T-helper 17 cell (primary cell): ENCODE measurements at places on chromosomes 3 and 15. TPM values are rescaled to one million over a fixed set of nuclear protein-coding genes. Genes with fewer than 3 reads are reported as not detected.

- H3K4me3 ChIP-seq = peak within 1 kb of the TSS; percentile 36
- peaks cover 6% of the 10 kb centered on the region for H3K4me1 ChIP-seq
- no peak within 1 kb of the TSS for H3K27ac ChIP-seq
Measured at GRCh38 chr15:89912674-89913396, at the start of gene ARPIN. ARPIN (minus strand) TSS chr15:89912952; CDS start chr15:89912835, 117 bp downstream.

DNA sequence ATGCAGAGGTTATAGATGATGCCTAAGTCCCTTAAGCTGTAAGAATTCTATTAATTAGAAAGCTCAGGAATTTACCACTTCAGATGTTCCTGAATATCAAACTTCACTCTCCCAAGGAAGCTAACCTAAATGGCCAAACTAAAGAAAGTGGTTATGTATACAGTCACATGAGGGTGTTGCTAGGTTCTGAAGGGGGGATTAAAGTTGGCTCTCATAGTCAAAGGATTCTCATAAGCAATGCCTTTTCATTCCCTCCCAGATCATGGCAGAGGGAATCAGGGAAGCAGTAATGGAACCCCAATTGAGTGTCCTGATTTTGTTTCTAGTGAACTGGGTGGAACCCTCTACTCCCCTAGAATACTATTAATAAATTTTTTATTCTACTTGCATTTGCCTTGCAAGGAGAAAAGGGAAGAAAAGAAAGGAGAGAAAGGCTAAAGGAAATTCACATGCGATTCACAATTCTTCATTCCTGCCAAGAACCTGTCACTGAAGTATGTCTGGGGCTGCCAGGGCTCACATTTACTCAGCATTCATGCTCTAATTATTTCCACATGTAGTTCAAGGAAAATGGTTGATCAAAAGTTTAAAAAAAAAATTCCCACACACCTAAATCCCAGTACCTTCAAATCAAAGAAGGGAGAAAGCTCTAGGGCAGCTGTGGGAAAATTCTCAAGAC, 25.1 kb downstream of the FSTL1 start:
- peaks cover 45% of the 10 kb centered on the region for H3K27me3 ChIP-seq
- peaks cover 6% of the 10 kb centered on the region for H3K4me1 ChIP-seq
- DNase-seq = no peak
- no peaks in the 10 kb centered on the region for H3K36me3 ChIP-seq

The FAM3D gene
- total RNA-seq = not detected

The RTP1 gene
- total RNA-seq = not detected

The IP6K1 gene
- 56.4 TPM for total RNA-seq
